ENCODE measurements at places on chromosomes 4 and X.

DNA sequence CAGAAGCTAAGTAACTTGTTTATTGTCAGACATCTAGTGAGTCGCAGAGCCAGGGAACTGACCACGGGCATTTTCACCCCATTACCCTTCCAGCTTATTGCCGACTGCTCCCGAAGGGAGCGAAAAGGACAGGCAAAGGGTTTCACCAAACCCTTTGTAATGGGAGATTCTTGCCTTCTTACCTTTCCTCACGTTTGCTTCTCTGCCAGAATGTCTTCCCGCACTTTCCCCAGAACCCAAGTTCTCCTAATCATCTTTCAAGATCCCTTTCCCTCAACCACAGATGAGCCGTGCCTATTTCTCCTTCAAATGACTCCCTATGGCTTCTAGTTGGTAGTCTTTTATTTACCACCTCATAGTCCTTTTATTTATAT is 520 bp upstream of the SRP72 start:
- peaks cover 5% of the 10 kb centered on the region for H3K4me1 ChIP-seq
- peak overlapping the region; percentile 95 for H3K4me3 ChIP-seq
- H3K27me3 ChIP-seq = no peaks in the 10 kb centered on the region
- H3K27ac ChIP-seq = peak overlapping the region; percentile 54

DNA sequence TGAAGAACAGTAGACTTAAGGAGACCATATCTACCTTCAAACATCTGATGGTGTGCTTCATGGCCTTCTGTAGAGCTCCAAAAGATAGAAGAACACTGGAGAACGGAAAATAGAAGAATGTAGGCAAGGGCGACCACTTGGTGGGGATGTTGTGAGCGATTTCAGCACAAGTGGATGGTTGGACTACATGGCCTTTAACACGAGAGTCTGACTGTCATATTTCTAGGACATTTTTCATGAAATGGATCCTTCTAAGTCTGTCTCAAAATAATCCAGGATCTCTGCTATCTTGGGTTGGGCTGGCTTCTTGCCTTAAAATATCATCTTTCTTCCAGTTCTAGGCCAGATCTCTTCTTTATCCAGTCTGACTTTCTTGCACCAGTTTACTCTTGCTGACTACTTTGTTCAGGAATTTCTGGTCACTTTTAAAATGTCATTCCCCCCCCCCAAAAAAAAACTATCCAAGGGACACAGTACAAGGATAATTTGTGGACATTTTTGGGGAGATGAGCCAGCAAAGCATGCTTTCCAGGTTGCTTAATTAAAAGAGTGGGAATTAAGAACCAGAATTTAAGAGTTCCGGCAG is 1.2 kb upstream of the MID1IP1 start:
- no peak for DNase-seq
- H3K4me3 ChIP-seq = no peak overlapping the region
- no peak overlapping the region for H3K27ac ChIP-seq
- H3K36me3 ChIP-seq = no peaks in the 10 kb centered on the region

DNA sequence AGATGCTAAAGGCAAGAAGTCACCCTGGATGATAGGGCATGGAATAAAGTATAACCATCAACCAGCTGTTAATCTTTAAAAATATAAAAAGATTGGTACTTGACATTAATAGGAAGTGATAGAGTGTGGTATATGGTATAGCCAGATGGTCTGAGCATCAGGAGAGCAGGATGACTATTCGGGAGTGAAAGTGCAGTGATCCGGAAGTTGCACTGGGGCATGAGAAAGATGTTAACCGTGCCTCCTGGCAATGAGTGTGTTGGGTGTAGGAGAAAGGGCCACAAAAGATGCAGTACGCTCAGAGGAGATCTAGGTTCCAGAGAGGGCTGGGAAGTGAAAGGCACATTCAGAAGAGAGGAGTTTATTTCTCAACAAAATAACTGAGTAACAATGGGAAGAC is 65.0 kb downstream of the TSPAN7 start:
- H3K4me3 ChIP-seq = no peak overlapping the region
- H3K36me3 ChIP-seq = no peaks in the 10 kb centered on the region
- DNase-seq = no peak
- H3K4me1 ChIP-seq = no peaks in the 10 kb centered on the region
- no peaks in the 10 kb centered on the region for H3K27me3 ChIP-seq
- no peak overlapping the region for H3K27ac ChIP-seq

- DNase-seq = no peak
- no peaks in the 10 kb centered on the region for H3K4me1 ChIP-seq
- H3K36me3 ChIP-seq = peaks cover 21% of the 10 kb centered on the region
Measured at GRCh38 chrX:54230435-54231148, 47.5 kb upstream of the FAM120C start.

- no peak for DNase-seq
- no peak overlapping the region for H3K27ac ChIP-seq
Measured at GRCh38 chr4:81471298-81471587, 464 bp downstream of the RASGEF1B start.

DNA sequence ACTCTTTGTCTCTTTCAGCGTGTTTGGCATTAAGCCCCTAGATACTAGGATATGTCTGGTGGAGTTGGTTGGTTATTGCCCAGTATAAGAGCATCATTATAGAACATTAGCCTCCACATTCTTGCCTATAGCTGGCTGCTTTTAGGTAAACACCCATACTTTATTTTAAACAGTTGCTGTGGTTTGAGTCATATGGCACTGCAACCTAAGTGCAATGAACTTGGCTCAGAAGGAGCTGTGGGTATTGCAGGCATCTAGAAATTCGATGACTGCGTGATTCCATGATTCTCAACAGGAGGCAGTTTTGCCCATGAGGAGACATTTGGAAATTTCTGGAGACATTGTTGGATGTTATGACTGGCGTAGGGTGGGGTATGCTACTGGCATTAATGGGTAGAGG is 49.5 kb downstream of the DCLK2 start:
- H3K27me3 ChIP-seq = no peaks in the 10 kb centered on the region
- H3K27ac ChIP-seq = no peak overlapping the region
- no peaks in the 10 kb centered on the region for H3K36me3 ChIP-seq
- DNase-seq = no peak
- no peak overlapping the region for H3K4me3 ChIP-seq

GRCh38 chr4:4618847-4619246 is 77.0 kb upstream of the STX18 start:
- no peak overlapping the region for H3K27ac ChIP-seq
- H3K4me1 ChIP-seq = no peaks in the 10 kb centered on the region
- no peak overlapping the region for H3K4me3 ChIP-seq
- no peaks in the 10 kb centered on the region for H3K36me3 ChIP-seq
- H3K27me3 ChIP-seq = peaks cover under 1% of the 10 kb centered on the region
- no peak for DNase-seq

DNA sequence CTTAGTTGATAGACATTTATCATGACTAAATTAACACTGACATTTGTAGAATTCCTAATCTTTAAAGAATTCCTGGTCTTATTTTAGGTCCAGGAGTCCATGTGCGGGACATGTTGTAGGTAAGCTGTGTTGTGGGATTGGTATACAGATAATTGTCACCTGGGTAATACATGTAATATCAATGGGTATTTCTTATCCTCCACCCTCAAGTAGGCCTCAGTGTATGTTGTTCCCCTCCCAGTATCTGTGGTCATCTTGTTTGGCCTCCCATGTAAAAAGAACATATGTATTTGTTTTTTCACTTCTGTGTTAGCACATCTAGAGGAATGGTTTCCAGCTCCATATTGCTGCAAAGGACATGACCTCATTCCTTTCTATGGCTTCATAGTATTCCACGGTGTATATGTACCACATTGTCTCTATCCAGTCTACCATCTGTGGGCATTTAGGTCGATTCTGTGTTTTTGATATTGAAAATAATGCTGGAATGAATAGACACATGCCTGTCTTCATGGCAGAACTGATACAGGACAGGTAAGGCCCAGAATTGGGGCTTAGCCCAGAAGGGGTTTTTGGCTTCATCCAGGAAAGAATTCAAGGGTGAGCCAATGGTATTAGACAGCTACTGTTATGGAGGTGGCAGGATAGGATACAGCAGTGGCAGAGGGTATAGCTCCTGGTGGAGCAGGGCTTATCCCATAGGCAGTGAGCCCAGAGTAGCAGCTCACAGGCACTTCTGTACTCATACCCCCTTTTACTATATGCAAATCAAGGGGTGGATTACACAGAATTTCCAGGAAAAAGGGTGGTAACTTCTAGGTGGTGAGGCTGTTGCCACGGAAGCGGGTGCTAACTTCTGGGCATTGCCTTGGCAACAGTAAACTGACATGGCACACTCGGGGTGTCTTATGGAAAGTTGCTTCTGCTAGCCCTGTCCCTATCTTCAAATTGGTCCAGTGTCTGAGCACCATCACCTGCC is 66.1 kb upstream of the WDR1 start:
- H3K36me3 ChIP-seq = no peaks in the 10 kb centered on the region
- no peak overlapping the region for H3K27ac ChIP-seq
- peaks cover 4% of the 10 kb centered on the region for H3K27me3 ChIP-seq
- no peak overlapping the region for H3K4me3 ChIP-seq
- no peak for DNase-seq

DNA sequence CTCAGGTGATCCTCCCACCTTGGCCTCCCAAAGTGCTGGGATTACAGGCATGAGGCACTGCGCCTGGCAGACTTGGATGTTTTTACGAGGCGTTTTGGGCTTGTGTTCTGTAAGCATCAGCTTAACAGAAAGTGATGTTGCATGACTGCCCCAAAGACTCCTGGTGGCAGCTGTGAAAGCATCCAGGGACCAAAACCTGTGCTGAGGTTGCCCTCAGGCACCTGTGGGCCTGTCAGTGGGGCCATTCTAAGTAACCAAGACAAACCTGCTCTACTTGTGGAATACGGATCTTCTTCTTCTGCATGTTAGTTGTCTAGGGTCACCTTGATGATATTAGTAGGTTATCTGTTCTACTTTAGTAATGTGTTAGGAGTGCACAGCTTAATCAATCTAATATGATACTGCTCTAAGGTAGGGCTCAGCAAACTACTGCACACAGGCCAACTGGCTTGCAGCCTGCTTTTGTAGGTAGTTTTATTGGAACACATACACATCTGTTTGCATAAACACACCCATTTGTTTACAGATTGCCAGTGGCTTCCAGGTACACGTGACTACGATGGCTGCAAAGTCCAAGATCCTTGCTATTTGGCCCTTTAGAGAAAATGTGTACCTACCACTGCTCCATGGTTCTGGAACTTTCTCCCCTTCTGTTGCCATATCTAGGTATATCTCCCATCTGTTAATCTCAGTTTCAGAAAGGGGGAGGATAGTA is 136.7 kb downstream of the GPR143 start:
- no peaks in the 10 kb centered on the region for H3K36me3 ChIP-seq
- no peaks in the 10 kb centered on the region for H3K4me1 ChIP-seq
- no peak overlapping the region for H3K27ac ChIP-seq
- no peak for DNase-seq

- H3K27ac ChIP-seq = peak overlapping the region; percentile 4
- no peaks in the 10 kb centered on the region for H3K4me1 ChIP-seq
- H3K4me3 ChIP-seq = no peak overlapping the region
Measured at GRCh38 chr4:158914218-158914617, 145.4 kb downstream of the FNIP2 start.

DNA sequence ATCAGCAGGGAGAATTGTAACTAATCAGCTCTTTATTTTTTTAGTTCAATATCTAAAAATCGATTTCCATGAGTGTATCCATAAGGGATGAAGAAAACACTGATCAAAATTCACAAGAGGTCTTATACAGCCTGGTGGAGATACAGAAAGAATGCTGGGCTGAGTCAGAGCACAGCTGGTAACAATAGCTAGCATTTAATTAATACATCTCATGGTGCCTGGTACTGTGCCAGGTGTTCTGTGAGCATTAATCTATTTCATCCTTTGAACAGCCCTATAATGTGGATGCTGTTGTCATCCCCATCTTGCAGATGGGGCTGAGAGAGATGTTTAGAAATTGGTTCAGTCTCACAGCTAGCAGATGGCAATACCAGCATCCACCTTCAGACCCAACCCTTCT is 250.9 kb upstream of the RPS6KA3 start:
- no peak overlapping the region for H3K27ac ChIP-seq
- H3K27me3 ChIP-seq = no peaks in the 10 kb centered on the region
- no peak for DNase-seq
- no peaks in the 10 kb centered on the region for H3K36me3 ChIP-seq
- no peaks in the 10 kb centered on the region for H3K4me1 ChIP-seq

DNA sequence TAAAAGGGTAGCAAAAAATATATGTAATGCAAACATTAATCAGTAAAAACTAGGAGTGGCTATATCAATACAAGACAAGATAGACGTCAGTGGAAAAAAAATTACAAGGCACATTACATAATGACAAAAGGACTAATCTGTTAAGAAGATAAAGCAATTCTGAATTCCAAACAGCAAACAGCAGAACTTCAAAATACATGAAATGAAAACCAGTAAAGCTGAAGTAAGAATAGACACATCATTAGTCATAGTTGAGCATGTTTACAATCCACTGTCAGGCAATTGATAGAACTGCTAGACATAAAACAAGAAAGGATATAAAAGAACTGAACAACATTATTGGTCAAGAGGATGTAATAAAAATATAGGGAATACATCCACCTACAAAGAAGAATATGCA is 12.2 kb downstream of the SULT1B1 start:
- no peaks in the 10 kb centered on the region for H3K4me1 ChIP-seq
- H3K27me3 ChIP-seq = no peaks in the 10 kb centered on the region
- no peaks in the 10 kb centered on the region for H3K36me3 ChIP-seq
- H3K4me3 ChIP-seq = no peak overlapping the region
- no peak for DNase-seq

GRCh38 chrX:107731831-107732502 is 43.6 kb downstream of the TSC22D3 start:
- no peaks in the 10 kb centered on the region for H3K36me3 ChIP-seq
- H3K27me3 ChIP-seq = peaks cover 6% of the 10 kb centered on the region
- H3K27ac ChIP-seq = no peak overlapping the region
- H3K4me3 ChIP-seq = no peak overlapping the region

GRCh38 chrX:65688403-65688871 is 21.0 kb downstream of the MSN start:
- no peaks in the 10 kb centered on the region for H3K27me3 ChIP-seq
- H3K4me1 ChIP-seq = no peaks in the 10 kb centered on the region
- peaks cover 5% of the 10 kb centered on the region for H3K36me3 ChIP-seq
- no peak overlapping the region for H3K27ac ChIP-seq

- no peak overlapping the region for H3K4me3 ChIP-seq
- DNase-seq = no peak
- no peaks in the 10 kb centered on the region for H3K27me3 ChIP-seq
- no peak overlapping the region for H3K27ac ChIP-seq
- no peaks in the 10 kb centered on the region for H3K36me3 ChIP-seq
- no peaks in the 10 kb centered on the region for H3K4me1 ChIP-seq
Measured at GRCh38 chrX:143754183-143754582, 33.6 kb upstream of the SPANXN2 start.

DNA sequence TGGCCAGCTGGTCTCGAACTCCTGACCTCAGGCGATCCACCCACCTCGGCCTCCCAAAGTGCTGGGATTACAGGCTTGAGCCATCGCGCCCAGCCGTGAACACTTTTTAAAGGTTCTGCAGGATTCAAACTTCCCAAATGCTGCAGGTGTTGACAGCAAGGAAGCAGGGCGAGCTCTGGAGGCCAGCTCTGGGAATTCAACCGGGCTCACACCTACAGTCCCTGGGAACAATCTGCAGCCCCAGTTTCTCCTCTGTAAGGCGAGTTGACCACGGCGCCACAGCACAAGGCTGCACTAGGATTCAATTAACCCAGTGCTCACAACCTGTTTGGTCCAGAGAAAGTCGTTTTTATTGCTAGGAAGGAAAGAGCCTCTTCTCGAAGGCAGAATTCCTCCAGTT is 1.6 kb downstream of the MTNR1A start:
- peak; percentile 63 for DNase-seq
- peak overlapping the region; percentile 84 for H3K4me3 ChIP-seq
- H3K27ac ChIP-seq = no peak overlapping the region
- no peaks in the 10 kb centered on the region for H3K4me1 ChIP-seq
- H3K36me3 ChIP-seq = no peaks in the 10 kb centered on the region

- peak within 1 kb of the TSS; percentile 84 for H3K4me3 ChIP-seq
- no peak within 1 kb of the TSS for H3K27ac ChIP-seq
- H3K27me3 ChIP-seq = no peaks in the 10 kb centered on the region
- peak; percentile 87 for DNase-seq
- no peaks in the 10 kb centered on the region for H3K4me1 ChIP-seq
Measured at GRCh38 chrX:136251041-136251991, at the start of gene MAP7D3. TSS of gene MAP7D3 (minus strand) at chrX:136251400. CDS start at chrX:136251358, 42 bp downstream.
